ENCODE measurements at places on chromosomes 1 and 21.

GRCh38 chr1:179129702-179130473 lies 48.0 kb downstream of the TOR3A start:
- no peak for DNase-seq

DNA sequence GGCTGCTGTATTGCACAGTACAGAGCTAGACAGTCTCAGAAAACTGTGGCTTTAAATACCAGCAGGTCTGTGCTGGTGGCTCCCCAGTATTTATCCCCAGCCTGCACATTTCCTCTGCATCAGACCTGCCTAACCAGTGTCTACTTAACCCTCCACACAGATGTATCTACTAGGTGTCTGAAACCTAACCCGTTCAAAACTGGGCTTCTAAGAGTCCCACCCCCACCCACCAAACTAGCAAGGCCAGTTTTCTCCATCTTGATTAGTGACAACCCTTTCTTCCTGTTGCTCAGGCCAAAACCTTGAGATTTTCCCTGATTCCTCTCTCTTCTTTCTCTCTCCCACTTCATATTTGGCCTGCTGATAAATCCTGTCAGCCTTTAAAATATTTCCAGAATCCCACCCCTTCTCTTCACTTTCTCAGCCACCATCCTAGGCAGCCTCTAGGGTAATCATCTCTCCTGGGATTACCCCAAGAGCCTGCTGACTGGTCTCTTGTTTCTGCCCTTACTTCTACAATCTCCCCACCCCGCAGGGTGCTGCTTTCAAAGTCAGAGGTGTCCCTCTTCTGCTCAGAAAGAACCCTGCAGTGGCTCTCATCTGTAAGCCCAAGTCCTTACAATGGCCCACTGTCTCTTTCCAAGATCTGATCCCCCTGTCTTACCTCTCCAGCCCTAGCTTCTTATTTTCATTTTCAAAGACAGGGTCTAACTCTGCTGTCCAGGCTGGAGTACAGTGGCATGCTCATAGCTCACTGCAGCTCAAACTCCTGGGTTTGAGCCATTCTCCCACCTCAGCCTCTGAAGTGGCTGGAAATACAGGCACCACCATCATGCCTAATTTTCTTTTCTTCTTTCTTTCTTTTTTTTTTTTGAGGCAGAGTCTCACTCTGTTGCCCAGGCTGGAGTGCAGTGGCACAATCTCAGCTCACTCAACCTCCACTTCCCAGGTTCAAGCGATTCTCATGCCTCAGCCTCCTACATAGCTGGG lies 45.2 kb downstream of the H3-3A start:
- no peak for DNase-seq

GRCh38 chr1:42950116-42950481 lies 8.6 kb downstream of the SLC2A1 start:
- no peak for DNase-seq

DNA sequence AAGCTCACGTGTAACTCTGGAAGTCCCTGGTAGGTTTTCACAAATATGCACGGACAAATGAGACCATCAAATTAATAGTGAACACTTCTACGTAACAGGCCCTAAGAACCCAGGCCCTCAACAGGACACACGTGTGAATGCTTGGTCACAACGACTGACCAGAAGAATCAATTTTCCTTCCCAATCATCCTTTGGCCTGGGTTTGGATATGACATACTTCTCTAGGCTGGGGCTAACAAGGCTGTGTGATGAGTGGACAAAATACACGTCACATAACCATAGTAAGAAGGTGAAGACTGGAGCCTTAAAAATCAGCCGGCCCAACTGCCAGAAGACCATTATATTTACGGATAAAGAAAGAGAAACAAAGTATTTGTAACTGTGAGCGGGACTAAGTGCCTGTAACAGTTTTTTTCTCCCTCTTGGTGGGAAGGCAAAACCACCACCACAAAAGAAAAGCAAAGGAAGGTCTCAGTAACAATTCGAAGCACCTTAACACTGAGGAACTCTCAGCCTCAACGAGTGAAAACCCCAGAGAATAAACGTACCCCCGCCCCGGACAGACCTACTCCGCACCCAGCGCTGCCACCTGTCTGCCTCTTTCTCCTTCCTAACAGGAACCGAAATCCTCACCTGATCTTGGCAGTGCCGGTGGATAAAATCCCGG lies 450 bp downstream of the SDE2 start:
- no peak for DNase-seq

DNA sequence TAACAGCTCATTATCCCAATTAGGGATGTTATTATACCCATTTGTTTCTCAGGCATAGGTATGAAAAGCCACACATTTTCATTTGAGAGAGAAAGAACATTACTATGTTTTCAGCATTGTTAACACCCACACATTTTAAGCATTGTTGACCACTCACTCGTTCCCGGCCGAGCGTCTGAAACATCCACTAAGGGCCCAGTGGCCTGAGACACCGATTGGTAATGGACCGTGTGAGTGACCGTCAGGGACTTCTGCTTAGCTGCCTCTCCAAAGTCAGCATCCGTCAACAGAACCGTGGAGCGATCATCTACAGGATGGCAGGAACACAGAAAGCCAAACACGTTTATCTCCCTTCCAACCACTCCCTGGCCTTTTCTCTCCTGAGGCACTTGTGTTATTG lies 184.6 kb downstream of the PCP4 start:
- DNase-seq, result no peak

DNA sequence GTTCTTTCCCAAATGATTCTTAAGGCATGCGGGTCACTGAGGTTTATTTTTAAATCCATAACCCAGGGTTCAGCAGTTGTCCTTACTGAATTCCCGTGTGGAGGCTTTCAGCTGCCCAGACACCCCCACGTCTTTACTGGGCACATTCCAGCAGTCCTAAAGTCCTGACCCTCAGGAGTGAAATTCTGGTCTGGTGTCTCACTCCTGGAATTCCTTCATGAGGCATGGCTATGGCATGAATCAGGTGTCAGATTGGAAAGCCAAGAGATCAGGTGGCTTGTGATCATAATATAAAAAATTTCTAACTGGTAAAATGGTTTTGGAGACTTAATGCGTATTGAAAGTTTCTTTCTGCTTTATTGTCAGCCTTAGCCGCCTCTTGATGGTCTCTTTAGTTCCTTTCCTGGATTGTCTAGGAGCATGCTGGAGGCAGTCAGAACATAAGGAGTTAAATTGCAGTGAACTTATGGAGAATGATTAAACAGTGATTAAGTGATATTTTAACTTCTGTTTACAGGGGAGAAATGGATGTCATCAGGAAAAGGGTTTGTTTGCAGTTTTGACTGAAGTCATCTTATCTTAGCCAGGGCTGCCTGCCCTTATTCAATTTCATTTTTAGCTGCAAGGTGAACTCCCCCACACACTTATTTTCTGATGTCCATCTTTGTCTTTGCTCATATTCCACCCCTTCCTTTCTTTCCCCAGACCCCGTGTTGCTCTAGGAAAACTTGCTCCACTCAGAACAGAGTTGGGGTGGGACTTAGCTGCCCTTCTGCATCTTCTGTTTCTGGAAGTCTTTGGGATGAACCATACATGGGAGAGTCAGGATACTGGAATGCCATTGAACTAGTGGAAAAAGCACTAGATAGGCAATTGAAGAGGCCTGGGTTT lies 25.7 kb upstream of the MACF1 start:
- no peak for DNase-seq

- no peak for DNase-seq
These were observed 703.2 kb downstream of the MRPL39 start for GRCh38 chr21:24903994-24904635.

DNA sequence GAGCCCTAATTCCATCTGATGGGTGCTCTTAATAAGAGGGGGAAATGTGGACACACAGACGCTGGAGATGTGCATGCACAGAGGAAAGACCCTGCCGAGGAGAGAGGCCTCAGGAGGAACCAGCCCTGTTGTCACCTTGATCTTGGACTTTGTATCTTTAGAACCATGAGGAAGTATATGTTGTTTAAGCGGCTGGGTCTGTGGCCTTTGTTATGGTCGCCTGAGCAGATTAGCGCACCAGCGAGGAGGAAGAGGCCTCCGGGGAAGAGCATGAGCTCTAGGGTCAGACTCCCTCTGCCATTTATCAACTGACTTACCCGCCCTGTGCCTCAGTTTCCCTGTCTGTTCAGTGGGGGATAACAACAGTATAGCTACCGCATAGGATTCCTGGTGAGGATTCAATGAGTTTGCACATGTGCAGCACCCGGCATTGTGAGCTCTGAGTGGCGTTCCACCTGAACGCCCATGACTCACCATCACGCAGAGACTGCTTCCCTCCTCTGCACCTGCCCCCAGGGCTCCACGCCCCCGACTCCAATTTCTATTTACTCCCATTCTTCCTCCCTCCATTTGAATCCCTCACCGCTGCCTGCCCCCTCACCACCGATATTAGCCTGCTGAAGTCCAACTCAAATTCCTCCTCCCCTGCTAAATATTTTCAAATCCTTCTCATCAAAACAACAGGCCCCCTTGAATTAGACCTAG lies 67.2 kb downstream of the ATP5PO start:
- DNase-seq, result peak; percentile 63

DNA sequence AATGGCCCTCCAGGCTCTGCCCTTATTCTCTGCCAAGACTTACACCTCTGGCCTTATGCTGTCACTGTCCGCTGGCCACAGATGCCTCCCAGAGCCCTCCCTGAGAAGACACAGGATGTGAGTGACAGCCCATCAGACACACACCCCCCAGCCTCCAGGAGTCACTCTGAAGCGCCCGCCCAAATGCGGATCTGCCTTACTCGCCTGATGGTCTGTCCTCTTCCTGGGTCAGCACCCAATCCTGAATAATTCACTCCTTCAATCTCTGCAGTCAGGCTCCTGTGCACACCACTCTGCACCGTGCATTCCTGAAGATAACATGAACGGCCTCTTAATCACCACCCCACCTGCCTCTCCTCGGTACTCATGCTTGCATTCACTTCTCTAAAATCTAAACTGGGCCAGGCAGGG lies 14.7 kb downstream of the CLSTN1 start:
- no peak for DNase-seq

GRCh38 chr1:182065126-182065845 lies 3.8 kb upstream of the ZNF648 start:
- DNase-seq, result no peak

DNA sequence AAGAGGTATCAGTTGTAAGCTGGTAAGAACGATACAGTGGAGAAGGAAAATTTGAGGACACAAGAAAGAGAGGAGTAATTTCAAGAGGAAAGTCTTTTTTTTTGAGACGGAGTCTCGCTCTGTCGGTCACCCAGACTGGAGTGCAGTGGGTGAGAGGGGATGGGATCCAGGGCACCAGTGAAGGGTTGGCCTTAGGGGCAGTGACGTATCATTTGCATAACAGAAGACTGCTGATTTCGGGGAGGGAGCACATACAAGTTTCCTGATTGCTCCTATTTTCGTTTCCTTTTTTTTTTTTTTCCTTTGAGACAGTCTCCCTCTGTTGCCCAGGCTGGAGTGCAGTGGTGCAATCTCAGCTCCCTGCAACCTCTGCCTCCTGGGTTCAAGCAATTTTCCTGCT lies 4.2 kb downstream of the S100A13 start:
- DNase-seq, result no peak

DNA sequence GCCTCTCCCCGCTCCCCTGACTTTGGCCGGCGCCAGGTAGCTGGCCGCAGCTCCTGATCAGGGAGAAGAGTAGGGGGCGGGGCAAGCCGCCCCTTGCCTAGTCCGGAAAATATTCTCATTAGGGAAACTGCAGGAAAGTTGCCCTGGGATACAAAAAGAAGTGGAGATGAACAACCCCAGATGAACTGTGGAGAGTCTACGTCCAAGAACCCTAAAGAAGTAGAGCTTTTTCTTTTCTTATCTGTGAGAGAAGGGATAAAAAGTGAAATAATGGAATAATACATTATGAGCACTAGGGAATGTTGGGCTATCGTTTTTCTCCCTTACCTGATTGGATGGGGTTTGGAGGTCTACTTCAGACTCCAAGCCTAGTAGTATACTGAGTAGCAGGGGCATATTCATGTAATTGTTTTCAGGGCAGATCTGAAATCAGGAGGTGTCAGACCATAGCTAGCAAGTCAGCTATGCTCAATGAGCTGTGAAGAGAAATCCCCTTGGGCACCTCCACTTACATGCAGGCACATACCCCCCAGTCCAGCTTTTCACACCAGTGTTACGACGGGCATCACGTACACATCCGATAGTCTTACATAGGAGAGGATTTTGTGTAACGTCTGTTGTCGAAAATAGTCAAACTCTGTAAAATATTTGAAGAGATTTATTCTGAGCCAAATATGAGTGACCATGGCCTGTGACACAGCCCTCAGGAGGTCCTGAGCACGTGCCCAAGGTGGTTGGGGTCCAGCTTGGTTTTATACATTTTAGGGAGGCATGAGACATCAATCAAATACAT lies 1.7 kb upstream of the DUSP10 start:
- no peak for DNase-seq

GRCh38 chr1:62196086-62196690 lies 1.5 kb downstream of the L1TD1 start:
- DNase-seq, result peak; percentile 43

DNA sequence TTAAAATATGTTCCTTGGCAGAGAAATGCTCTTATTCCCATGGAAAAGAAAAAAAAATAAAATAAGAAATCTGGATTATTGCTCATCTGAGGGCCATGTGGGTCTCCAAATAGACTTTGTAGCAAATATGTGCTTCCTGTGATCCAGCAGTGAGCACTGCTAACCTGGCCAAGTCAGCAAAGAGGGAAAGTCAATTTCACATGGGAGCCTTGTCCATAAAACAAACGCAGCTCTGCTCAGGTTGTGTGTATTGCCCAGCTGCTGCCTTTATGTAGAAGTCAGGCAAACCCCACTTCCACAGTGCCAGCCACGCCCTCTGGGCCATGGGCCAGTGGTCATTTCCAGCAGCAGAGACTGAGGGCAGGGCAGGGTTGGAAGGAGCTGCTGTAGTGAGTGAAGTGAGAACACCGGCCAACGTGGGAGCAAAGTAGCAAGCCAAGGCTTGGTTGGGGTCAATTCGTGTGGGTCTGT lies 174.3 kb downstream of the LYPLAL1 start:
- no peak for DNase-seq

GRCh38 chr1:206609229-206609991 lies 2.9 kb downstream of the EIF2D start:
- no peak for DNase-seq

DNA sequence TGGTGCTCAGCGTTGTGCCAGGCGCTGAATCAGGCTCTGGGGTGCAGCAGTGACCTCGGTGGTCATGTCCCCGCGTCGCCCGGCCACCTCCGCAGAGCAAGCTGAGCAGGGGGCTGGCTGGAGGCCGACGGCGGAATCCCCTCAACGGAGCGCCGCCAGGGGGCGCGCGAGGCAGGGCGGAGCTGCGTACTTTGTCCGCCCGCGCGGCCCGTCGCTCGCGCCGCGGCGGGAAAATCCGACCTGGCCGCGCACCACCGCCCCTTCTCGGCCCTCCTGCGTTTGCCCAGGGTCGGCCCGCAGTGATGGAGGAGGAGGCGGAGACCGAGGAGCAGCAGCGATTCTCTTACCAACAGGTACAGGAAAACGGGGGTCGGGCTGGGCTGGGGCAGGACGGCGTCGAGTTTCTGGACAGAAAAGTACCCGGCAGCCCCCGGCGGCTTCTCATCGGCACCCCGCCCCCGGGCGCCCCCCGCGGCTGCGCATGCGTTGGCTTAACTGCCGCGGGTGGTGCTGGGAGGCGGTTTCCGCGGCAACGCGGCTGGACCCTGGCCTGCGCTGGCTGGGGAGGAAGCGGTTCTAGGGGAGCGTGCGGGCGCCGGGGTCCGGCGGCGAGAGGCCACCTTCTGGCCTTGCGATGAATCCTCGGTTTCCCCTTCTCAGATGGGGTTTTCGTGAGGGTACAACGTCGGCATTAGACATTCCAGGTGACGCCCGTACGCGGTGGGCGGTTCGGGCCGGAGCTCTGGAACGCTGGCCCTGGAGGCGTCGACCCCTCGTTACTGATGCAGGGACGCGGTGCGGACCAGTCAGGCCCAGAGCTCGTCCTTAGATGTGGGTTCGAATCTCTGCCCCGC lies at the start of gene CENPS:
CENPS (plus strand) TSS at position 218 of the 854 bp plus-strand sequence; CDS start at position 303, 85 bp downstream.
- DNase-seq, result peak; percentile 70

- DNase-seq, result no peak
These were observed 32.5 kb downstream of the MTF2 start for GRCh38 chr1:93111561-93111960.

Measured in HAP-1 (cell line).